ENCODE measurements at places on chromosomes 7 and 10.

- DNase-seq, result no peak
Observed at GRCh38 chr10:43111921-43112607, 26.2 kb upstream of the CSGALNACT2 start.

- no peak for DNase-seq
Observed at GRCh38 chr7:79612022-79612421, 158.6 kb upstream of the MAGI2 start.

DNA sequence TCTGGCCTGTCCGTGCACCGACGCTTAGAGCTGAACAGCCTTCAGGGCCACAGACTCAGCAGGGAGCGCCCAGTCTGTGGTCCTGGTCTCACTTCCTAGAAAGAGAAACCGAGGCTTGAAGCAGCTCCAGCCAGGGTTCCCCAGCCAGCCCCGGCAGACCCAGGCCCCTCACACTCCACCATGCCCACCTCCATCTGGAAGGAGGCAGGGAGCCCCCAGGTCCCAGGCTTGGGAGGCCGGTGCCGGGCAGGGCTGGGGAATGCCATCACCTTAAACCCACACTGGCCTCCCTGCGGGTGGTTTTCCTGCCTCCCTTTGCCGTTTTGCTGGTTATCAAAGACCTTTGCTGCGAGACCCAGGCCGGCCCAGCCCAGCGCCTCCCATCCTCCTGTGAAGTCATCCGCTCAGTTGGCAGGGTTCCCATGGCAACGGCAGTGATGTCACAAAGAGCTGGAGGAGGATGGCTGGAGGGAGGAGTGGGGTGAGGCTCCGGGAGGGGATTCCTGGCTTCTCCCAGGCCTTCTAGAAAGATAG, 24.0 kb downstream of the ELFN1 start:
- DNase-seq, result peak; percentile 96

DNA sequence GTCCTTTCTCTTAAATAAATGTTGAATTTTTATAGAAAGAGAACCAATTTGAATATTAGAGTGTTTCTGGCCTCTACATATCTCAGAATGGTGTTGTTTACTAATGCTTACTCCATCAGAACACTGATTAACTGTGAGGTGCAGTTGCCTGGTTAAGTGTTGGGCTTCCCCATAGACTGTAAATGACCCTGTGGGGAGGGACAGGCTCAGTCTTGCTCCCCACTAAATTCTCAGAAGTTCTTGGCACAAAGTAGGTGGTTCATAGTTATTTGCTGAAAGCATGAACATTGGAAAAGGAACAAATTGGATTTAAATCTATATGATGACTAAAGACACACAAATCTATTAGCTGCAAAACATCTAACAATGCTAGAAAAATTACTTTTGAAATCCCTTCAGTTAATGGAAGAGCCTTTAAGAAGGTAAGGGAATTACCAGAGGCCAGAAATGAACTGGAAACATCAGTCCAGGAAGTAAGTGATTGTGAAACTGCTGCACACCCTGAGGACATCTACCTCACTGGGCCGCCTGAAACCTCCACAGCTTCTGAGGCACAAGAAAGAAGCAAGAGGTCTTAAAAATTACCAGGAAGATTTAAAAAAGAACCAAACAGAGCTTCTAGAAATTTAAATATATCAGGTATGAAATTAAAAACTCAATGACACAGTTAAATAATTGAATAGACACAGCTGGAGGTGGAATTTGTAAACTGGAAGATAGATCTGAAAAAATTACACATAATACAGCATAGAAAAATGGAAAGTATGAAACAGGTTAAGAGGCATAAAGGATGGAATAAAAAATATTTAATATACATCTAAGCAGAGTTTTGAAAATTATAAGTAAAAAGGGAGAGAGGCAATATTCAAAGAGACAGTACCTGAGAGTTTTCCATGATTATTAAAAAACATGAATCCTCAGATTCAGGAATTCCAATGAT, 17.8 kb upstream of the COMTD1 start:
- no peak for DNase-seq

- no peak for DNase-seq
Observed at GRCh38 chr10:121753726-121754476, 155.7 kb upstream of the FGFR2 start.

DNA sequence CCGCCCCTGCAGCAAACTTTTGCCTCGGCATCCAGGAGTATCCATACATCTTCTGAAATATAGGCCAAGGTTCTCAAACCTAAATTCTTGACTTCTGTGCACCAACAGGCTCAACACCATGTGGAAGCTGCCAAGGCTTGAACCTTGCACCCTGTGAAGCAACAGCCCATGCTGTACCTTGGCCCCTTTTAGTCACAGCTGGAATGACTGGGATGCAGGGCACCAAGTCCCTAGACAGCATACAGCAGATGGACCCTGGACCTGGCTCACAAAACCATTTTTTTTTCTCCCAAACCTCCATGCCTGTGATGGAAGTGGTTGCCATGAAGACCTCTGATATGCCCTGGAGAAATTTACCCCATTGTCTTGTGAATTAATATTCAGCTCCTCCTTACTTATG, 233.8 kb upstream of the KCND2 start:
- no peak for DNase-seq

DNA sequence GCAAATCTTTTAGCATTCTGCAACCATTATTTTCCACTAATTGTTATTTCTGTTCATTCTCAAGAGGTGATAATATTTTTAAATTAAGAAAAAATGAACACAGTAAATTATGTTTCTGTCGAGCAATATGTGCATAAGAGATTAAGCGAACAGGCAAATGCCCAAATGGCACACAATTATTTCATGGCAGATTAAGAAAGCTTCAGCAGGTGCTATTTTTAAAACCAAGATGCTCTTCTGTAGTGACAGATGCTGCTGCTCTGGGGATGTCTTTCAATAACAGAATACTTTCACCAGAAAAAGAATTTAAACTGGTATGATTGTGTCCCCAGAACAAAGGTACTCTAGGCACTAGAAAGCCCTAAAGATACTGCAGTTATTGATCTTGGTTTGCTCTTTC, 412.7 kb upstream of the SORCS1 start:
- DNase-seq, result no peak

- no peak for DNase-seq
Observed at GRCh38 chr7:12291870-12292269, 80.8 kb downstream of the TMEM106B start.

- DNase-seq, result no peak
Observed at GRCh38 chr7:104106108-104106905, 101.5 kb downstream of the ORC5 start.

DNA sequence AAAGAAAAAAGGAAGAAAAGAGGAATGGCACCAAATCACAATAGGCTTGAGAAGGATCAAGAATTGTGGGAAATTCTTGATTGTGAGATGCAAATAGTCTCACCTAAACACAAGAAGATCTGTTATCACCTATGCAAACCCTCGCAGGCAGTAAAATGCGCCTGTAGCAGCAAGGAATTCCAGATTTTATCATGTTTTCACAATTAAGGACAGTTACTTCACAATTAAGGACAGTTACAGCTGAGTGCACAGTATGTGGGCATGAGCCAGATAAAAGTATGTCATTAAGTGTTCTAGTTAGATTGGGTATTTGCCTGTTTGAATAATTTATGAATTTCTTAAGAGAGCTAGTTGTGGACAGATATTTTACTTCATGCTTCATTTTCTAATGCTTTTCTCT, 336.2 kb downstream of the CDC14C start:
- no peak for DNase-seq

GRCh38 chr7:28166982-28167715, 13.4 kb downstream of the JAZF1 start:
- DNase-seq, result no peak
